ENCODE measurements at places on chromosomes 5 and 9. TPM values are rescaled to one million over a fixed set of nuclear protein-coding genes. Genes with fewer than 3 reads are reported as not detected.

DNA sequence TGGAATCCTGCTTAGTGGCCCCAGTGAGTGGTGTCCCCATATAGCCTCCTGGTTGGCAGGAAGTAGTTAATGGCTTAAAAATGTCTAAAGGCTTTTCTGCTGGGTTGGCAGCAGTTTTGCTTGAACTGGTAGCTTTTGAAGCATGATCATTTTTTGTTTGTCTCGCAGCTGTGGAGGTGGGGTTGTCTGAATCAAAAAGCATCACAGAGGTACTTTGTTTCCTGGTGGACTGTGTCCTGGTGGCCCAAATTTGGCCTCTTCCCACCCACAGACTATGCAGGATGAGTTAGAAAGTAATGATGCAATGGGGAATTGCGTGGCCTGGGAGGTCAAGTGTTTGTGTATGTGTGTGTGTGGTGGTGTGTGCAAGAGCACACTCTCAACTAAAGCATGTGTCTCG, 322.7 kb downstream of the ARHGEF28 start:
- H3K27me3 ChIP-seq = peaks cover 5% of the 10 kb centered on the region
- H3K27ac ChIP-seq = no peak overlapping the region
- no peaks in the 10 kb centered on the region for H3K36me3 ChIP-seq
- no peaks in the 10 kb centered on the region for H3K4me1 ChIP-seq
- DNase-seq = no peak

- no peak overlapping the region for H3K4me3 ChIP-seq
- H3K4me1 ChIP-seq = no peaks in the 10 kb centered on the region
- peaks cover 1% of the 10 kb centered on the region for H3K36me3 ChIP-seq
- H3K27ac ChIP-seq = no peak overlapping the region
Measured at GRCh38 chr9:133592731-133593409, 16.3 kb downstream of the FAM163B start.

- no peak overlapping the region for H3K27ac ChIP-seq
- H3K4me3 ChIP-seq = no peak overlapping the region
- DNase-seq = no peak
- H3K27me3 ChIP-seq = no peaks in the 10 kb centered on the region
- H3K36me3 ChIP-seq = no peaks in the 10 kb centered on the region
Measured at GRCh38 chr5:126693806-126694205, 83.1 kb upstream of the LMNB1 start.

DNA sequence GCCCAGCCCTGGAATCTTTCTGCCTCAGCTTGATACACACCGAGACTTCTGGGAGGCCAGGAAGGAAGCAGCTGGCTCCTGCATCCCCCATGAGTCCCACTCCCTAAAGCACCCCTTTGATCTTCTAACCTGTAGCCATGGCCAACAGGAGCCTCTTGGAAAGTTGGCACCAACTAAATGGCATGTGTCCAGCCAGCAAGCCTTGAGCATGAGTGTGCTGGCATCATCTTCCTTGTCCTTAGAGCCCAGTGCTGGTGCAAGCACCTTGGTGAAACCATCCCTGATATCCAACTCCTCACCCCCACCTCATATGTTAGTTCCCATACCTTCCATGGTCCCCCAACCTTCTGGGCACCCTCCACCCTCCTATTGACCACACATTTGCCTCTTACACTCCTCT, 130.4 kb downstream of the CRB2 start:
- H3K27ac ChIP-seq = no peak overlapping the region
- H3K4me1 ChIP-seq = no peaks in the 10 kb centered on the region
- H3K27me3 ChIP-seq = no peaks in the 10 kb centered on the region
- no peak overlapping the region for H3K4me3 ChIP-seq

- no peak overlapping the region for H3K4me3 ChIP-seq
- no peaks in the 10 kb centered on the region for H3K27me3 ChIP-seq
- H3K36me3 ChIP-seq = peaks cover under 1% of the 10 kb centered on the region
Measured at GRCh38 chr5:139823757-139824355, 28.2 kb downstream of the PSD2 start.

PCDHB11 gene
- not detected for total RNA-seq

LCN9 gene
- total RNA-seq = not detected

SH2D3C gene
- total RNA-seq = 21.5 TPM

OBP2B gene
- total RNA-seq = not detected

UNC5A gene
- not detected for total RNA-seq

PCDHB15 gene
- total RNA-seq = not detected

NUP214 gene
- total RNA-seq = 68.2 TPM

All from activated naive CD8-positive, alpha-beta T cell treated with anti-CD3 and anti-CD28 coated beads for 36 hours (primary cell).